ENCODE measurements at places on chromosomes 7 and 10.

- no peak for DNase-seq
These were observed 41.4 kb upstream of the ZMIZ1 start for GRCh38 chr10:79027147-79028055.

DNA sequence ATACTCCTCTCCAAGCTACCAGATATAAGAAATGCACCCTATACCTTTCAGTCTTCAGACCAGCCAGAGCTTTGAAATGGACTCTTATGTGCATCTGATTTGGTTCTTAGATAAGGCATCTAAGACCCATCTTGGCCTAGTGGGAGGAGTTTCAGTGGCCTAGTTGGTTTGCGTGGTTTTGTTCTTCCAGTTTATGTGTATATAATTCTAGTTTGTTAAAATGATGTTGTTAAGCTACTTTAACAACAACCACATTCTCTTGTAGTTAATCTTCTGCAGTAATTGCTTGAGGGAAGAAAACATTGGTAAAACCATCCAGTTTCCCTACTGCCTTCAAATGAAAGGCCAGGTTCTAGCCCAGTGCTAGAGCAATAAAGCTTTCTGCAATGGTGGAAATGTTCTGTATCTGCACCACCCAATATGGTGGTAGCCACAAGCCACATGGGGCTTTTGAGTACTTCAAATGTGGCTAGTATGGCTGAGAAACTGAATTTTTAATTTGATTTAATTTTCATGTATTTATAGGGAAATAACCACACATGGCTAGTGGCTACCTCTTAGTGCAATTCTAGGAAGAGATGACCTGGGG, 66.3 kb downstream of the KLHDC10 start:
- no peak for DNase-seq

- DNase-seq = no peak
These were observed 55.1 kb downstream of the JMJD1C start for GRCh38 chr10:63410633-63411032.

DNA sequence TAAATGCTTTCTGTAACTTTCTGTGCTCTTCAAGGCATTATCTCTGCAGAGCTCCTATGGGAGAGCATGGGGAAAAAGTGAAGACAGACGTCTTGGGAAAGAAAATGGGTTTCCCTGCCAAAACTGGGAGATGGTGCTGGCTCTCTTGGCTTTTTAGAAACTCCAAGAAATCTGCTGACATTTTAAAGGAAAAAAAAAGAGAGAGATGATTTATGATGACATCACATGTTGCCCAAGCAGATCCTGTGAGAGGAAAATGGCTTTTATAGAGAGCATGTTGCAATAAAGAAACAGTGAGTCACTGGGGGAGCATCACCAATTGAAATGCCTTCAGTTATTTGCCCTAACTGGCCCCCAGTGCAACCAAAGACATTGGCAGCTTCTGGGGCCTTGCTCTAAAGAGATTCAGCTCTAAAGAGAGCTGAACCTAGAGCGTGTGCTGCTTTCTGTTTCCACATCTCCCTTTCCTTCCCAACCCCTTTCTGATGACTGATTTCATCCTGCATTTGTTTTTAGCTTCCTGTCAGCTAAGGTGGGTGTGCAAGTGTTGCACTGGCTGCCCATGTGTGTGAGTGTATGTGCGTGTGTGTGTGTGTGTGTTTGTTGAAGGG, 37.7 kb downstream of the LRMDA start:
- DNase-seq = no peak

GRCh38 chr7:158110034-158110590, 477.5 kb downstream of the PTPRN2 start:
- DNase-seq = no peak

- no peak for DNase-seq
These were observed 553.4 kb upstream of the POM121L12 start for GRCh38 chr7:52482076-52482475.

DNA sequence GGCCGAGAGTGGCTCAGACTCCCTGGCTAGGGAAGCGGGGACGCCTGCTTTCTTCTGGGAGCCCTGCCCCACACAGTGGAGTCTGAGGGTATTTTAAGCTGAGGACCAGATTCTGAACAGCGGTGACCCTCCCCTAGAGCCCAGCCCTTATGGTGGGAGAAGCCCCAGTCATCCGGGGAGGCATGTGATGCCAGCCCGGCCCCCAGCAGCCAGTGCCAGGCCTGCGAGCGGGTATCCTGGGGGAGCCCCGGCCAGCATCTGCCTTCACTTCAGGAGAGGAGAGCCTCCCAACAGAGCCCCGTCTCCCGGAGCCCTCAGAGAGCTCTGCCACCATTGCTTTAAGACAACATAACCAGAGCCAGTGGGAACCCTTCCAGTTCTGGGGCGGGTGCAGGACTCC, 41.5 kb upstream of the DNAJB6 start:
- DNase-seq = no peak

DNA sequence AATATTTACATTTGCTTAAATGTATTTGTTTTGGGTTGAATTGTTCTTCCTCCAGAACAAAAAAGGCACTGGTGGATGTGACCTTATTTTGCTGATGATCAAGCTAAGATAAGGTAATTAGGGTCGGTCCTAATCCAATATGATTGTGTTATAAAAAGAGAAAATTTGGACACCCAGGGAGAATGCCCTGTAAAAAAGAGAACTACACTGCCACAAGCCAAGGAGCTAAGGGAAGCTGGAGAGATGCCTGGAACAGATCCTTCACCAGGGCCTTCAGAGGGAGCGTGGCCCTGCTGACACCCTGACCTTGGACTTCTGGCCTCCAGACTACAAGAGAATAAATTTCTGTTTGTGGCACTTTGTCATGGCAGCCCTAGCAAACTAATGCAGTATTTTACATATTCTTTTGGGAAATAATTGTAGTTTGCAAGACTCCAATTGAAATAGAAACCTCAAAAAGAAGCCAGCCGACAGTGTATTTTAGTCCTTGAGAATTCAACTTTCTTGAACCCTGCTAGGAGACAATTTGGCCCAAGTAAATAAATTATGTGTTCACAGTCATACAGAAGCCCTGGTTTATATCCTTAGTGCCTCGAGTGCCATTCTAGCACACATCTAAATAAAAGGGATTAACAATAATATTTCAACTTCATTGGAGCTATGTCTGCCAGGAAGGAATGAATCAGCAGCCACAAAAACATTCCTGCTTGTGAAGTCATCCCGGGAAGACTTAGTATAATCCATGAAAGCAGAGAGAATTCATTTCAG, 164.6 kb downstream of the PKD1L1 start:
- no peak for DNase-seq

DNA sequence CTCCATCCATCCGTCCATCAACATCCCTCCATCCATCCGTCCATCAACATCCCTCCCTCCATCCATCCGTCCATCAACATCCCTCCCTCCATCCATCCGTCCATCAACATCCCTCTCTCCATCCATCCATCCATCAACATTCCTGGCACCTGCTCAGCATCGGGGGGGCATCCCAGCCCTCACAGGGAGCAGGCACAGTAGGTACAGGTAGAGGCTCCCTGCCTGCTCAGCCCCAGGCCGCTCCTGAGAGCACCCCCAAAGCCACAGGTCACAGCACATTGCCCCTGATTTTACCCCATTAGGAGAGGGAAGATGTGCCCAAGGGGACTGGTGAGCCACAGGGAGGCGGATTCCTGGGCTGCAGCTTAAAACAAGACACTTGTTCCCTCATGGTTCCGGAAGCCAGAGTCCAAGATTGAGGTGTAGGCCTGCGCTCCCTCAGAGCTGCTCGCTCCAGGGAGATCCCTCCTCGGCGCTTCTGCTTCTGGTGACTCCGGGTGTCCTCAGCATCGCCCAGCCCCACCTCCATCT, 21.1 kb upstream of the CFAP46 start:
- DNase-seq = no peak

DNA sequence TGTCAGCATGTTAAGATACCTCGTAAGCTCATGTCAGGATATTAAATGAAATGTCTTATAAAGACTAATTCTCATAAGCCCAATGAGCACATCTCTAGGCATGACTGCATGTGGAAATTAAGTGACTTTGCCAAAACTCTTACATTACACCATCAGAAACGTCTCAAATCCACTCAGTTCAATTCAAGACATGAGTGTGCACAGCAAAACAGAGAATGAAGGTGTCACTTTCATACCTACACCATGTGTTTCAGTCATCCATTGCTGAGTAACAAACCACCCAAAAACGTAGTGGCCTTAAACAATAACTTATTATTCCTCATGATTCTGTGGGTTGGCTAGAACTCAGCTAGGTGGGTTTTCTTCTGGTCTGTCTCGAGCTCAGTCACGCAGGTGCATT, 99.8 kb downstream of the ATE1 start:
- no peak for DNase-seq

- no peak for DNase-seq
These were observed 258.6 kb downstream of the BMPER start for GRCh38 chr7:34163956-34164355.

- no peak for DNase-seq
These were observed 121.3 kb downstream of the AVL9 start for GRCh38 chr7:32616625-32617024.

DNA sequence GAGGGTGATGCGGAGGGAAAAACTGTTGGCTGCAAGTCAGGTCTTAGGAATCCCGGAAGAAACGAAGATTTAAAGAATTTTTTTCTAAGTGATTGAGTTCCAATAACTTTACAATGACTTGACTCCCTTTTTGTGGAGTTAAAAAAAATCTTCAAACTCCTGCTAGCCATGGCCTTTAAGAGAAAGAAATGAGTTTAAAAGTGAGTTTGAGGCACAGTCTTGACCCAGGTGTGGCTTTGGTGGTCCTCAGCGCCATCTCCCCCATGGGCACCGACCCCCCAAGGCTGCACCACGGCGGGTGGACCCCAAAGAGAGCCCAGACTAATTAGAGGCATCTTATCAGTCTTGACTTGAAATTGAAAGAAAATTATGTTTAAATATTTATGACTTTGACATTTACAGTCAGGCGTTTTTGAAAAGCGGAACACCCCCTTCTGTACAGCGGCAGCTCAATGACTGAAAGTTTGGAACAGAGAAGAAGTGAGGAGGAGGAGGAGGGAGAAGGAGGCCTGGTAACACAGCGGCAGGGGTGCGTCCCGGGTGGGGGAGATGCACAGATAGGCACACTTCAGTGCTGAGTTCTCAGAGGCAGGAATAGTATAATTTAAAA, 349.6 kb downstream of the DNAJB6 start:
- no peak for DNase-seq

GRCh38 chr7:57417736-57418135, 32.2 kb upstream of the ZNF716 start:
- DNase-seq = no peak

GRCh38 chr7:32033006-32033405, 37.2 kb downstream of the PDE1C start:
- DNase-seq = no peak

- no peak for DNase-seq
These were observed 12.5 kb downstream of the EPHA1 start for GRCh38 chr7:143396182-143396581.

GRCh38 chr10:98815039-98815885, 368.5 kb upstream of the HPS1 start:
- no peak for DNase-seq

DNA sequence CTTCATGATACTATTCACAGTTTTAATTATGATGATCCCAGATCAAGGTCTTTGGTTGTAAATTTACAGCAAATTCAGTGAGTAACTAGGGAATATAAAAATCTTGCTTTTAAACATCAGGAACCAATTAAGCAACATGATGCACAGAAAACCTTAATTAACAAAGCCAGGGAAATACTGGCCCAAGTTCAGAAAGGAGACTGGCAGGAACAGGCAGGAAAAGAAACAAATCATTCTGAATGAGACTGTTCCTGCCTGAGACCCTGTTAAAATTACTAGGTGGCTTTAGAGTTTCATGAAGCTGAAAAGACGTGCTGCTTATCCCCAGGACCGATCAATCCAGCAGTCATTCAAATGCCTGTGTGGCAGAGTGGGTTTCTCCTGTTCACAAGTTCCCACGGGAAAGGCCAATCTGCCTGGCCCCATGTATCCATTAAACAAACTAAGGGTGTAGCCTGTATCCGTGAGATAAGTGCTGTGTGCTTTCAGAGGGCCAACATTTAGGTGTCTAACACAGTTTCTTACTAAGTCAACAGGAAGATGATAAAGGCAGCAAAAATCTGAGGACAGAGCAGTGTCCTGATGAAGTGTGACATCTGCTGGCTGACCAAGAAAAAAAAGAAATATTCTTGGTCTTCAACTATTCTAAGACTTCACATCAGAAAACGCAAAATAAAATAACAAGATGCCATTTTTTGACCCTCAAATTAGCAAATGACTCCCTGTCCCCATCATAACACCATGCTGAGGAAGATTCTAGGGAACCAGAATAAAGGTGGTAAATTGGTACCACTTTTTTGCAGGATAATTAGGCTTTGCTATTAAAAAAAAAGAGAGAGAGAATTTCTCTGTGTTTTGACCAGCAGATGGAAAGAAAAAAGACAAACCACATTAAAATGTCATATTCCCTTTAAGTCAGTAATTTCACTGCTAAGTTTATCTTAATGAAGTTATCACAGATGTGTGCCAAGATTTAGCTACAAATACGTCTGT, 34.2 kb downstream of the PUS7 start:
- no peak for DNase-seq

- no peak for DNase-seq
These were observed 63.1 kb downstream of the ZNRF2 start for GRCh38 chr7:30347226-30348082.

GRCh38 chr7:41118486-41118885, 584.4 kb downstream of the INHBA start:
- no peak for DNase-seq
